ENCODE measurements at places on chromosomes 6 and 20. TPM values are rescaled to one million over a fixed set of nuclear protein-coding genes. Genes with fewer than 3 reads are reported as not detected.

SLC22A7 gene
- total RNA-seq: not detected

GRCh38 chr6:99498421-99498820, 16.8 kb downstream of the USP45 start:
- DNase-seq: no peak

DNA sequence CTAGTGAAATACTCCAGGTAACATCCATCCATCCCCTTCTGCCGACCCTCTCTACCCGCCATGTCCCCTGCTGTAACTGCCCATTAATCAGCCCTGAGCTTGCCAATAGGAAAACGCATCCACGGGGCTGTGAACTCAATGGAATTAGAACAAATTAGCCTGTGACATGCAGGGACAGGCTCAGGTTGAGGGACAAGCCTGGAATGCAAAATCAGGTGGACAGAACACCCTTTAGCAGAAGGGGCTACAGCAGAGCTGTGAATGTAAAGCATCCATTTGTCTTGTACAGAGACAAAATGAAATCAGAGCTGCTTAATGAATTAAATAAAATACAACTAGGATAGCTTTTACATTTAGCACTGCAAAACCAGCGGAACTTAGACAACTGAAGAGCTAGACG, 187.3 kb upstream of the SASH1 start:
- no peak for DNase-seq

CLPSL1 gene
- total RNA-seq: not detected

NEDD9 gene
- 0.28 TPM for total RNA-seq

- no peak for DNase-seq
Measured at GRCh38 chr6:145627451-145627850, 107.9 kb downstream of the EPM2A start.

DNA sequence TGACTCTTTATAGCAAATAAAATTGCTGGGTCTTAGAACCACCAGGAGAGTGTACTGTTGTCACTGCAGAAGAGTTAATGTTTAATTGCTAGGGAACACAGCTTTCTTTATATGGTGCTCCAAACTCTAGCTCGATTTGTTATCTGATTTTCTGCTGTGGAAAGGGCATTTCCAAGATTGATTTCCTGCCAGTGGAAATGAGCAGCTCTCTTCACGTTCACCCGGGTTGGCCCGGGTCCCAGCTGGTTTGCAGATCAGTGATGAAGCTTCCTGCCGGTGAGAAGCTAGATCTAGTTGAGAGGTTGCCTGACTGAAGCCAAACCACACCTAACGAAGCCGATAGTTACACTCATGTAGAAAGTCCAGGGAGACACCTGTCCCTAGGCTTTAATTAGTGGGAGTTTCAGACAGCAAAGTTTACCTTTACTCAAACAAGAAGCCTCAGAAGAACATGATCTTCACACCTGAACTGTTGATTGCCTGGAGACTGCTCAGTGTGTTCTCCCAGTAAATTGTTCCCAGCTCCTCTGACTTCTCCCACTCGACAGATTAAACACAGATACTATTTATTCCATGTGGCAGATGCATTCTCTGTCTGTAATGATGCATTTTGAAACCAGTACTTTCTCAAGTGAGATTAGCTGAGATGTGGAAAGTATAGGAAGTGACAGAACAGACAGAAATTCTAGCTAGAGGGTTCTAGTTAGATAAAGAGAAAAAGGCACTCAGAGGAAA, 27.8 kb downstream of the PAQR8 start:
- DNase-seq: no peak

DNA sequence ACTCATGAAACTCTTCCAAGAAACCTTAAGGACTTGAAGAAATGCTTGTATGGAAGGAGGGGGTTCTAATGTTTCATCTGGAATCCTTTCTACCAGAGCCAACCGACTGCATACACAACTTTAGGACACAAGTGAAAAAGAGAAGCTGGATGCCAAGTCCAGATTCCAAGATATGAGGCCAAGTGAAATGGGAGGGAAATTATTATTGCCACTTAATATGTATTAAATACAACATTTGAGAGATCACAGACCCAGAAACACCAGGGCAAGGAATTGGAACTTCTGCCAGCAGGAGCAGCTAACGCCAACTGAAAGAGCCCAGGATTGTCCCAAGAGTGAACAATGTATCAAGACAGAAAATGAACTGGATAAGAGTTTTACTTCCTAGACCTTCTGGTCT, 144.2 kb downstream of the ARHGAP18 start:
- DNase-seq: no peak

MAPK13 gene
- total RNA-seq: 2.5 TPM

- DNase-seq: no peak
Measured at GRCh38 chr6:11648889-11649288, 111.3 kb downstream of the TMEM170B start.

GRCh38 chr6:157813191-157813590, 9.9 kb upstream of the SNX9 start:
- DNase-seq: no peak

DNA sequence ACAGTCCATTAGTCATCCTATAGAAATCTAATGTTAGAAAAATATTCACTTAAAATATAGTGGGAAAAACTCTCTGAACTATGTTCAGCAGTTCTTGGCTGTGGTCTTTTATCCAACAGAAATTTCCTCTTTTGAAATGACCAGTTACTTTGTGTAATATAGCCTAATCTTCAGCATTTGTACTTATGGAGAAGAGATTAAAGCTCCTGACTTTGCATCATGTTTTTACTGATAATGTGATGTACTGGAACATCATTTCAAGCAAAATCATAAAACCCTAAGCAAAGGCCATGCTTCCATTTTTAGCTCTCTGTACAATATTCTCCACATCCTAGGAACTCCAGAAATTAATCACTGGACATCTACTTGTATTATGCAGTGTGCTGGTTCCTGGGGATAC, 430.8 kb upstream of the RUNX2 start:
- DNase-seq: no peak

HCK gene
- total RNA-seq: 0.98 TPM

DNA sequence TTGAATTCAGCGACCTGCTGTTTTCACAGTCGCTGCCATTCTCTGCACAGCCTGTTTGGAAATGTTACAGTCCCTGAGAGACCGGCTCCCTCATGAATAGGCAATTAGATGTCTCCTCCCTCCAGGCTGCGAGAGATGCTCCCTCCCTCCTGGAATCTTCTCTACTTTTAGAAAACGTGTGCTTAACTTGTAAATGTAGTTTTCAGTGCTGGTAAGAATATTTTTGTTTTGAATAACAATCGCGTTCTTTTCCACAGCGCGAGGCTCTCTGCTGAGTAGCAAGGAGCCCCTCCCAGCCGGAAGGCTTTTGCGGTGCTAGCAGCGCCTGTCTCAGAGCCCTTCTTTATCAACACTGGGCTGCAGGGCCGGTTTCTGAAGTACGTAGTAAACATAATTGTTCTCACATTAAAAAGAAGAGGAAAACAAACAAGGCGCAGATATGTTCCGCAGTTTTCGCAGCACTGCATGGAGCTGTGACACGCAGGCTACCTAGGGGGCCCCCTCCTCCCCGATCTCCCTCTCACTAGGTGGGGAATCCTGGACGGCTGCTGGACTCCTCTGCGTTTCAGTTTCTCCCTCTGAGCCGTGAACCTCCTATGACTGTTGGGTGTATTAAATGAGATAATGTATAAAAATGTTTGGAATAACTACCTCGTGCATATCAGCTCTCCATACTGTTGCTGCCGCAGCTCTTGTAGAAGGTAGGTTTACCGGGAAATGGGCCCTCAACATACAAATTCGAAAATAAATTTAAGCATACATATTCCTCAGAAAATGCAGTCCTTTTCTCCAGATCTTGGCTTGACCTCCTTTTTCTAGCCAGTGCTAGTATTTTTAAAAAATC, 79.0 kb upstream of the SPACA1 start:
- DNase-seq: no peak

FOXQ1 gene
- 11.7 TPM for total RNA-seq

DNA sequence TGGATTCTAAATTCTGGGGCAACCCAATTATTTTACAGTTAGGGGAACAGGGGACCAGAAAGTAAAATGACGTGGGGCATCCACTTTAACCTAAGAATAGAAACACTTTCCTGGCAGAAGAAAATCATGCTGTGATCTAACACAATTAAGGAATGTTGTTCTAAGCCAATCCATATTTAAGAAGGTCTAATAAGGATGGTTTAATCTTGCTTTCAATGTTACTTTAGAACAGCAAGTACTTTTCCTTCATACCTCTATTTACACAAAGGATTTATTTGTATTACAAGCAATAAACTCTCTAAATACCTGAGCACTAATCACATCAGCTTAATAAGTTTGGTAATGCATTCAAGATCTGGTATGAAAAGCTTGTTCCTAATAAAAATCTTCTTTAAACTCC, 32.4 kb downstream of the SLC2A12 start:
- no peak for DNase-seq

GRCh38 chr6:37516920-37517405, 17.3 kb upstream of the CCDC167 start:
- DNase-seq: no peak

DNA sequence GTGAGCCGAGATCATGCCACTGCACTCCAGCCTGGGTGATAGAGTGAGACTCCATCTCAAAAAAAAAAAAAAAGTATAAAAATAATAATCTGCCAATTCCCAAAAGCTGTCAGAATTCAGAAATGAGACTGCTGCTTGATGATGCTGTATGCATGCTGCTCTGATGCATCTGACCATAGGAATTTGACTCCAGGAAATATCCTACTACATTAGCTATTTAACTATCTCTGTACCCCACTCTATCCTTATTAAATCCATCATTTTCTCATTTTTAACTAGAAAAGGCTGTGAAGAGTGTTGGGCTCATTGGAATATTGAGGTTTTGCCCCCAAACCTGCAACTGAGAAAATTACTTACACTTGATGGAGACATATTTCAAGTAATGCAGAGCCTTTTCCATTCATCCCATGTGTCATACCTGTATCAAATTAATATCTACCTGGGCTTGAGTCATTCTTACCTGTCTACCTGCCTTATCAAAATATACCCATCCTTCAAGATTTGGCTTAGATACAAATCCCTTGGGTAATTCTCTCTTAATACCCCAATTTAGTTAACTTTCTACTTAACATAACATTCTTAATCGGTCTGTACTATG, 135.2 kb upstream of the PREP start:
- no peak for DNase-seq

DNA sequence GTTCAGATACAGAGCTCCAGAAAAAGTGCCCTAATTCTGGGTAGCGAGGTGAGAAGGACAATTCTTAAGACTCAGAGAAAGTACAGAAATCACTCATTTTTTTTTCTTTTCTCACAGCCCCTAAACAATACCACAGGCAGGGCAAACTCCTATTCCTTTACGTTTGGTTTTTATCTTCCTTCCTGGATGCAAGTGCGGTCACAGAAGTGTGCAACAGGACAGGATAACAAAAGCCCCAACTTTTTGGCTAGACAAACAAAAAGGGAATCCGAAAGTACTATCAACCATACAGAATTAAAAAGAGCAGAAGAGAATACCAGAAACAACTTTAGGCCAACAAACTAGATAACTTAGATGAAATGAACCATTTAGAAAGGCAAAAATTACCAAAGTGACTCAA, 18.4 kb upstream of the BEND6 start:
- no peak for DNase-seq

DNA sequence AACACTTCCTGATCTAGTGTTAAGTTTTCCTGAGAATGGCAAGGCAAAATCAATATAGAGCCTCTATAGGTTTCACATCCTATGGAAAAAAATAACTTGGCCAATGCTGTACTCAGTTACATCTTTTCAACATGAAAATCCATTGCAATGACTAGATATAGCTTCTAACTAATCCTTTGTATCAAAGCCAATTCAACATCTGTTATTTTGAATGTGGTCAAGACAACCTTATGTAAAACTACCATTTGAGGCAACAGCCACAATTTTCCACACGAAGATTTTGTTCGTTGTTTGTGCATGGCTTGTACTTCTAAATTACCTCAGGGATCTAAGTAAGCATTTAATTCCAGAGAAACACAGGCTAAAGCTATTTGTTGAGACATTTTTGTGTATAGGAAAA, 637.8 kb upstream of the EYS start:
- no peak for DNase-seq

GRCh38 chr20:37123441-37123840, 27.6 kb upstream of the RBL1 start:
- DNase-seq: no peak

DNA sequence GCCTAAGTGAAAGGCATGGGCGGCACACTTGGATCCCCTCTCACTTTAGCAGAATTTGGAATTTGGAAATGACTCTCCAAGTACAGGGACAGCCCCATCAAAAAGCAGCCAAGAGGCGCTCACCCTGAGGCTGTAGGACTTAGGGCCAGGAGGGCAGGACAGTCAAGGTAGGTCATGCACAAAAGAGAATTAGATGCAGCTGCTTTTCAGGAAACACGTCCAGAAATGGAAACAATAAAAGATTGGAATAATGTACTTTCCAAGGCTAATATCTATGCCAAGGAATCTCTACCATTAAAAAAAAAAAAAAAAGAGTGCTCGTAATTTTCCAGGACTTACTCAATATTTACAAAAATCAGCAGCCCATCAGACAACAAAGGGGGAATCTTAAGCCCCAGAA, 19.9 kb downstream of the PREP start:
- no peak for DNase-seq

Data from Panc1 (cell line).